ENCODE measurements at places on chromosomes 6 and 20.

DNA sequence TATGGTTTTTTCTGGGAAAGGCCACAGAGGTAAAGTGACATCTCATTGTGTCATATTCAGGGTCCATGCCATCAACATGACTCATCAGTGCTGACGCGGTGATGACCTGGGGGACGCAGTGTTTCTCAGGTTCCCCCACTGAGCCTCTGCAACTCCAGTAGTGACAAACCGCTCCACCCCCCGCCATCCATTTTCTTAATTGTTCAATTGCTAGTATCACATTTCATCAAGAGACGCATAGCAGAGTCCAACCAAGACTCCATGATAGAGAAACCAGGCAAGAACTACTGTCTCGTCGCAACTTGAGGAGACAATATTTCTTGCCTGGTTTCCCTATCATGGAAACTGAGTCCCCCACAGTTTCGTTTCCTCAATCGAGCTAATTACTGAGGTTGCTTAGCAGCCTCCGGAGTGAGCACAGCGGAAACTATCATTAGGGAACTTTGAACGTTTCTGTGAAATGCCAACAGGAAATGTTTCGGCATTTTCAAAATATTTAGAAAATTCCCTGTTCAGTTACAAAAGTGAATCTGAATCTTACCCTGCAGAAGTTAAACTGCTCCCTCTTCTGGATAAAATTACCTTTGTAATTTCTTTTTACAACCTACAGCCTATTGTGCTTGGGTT, 12.2 kb upstream of the SERPINB1 start:
- DNase-seq: peak; percentile 87

- DNase-seq: no peak
Measured at GRCh38 chr6:166419286-166419685, 36.5 kb upstream of the MPC1 start.

DNA sequence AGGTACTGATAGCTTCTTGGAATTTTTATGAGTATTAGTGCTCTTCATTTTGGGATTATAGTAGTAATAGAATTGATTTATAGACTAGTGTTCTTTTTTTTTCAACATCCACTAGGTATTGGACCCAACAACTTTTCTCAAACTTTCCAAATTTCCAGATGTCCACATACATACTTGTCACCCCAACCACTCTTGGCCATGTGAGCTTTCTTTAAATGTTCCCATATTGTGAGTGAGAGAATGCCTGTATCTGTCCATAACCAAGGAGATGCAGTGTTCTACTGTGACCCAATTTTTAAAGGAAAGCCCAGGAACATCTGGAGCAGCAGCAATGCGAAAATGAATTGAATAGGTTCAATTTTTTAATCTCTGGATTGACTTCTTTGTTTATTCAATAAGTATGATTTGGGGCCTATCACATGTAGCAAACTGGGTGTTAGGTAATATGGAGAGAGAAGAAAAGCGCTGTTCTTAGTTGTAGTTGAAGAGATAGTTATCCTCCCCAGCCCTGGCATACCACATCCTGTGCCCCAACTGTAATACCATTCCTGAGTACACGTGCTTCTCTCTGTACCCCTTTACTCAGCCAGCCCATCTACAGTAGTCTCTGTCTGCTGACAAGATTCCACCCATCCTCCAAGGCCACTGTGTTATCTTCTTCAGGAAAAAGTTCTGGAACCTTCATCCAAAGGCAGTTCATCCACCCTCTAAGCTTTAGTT, 116.8 kb upstream of the SUPT3H start:
- DNase-seq: no peak

DNA sequence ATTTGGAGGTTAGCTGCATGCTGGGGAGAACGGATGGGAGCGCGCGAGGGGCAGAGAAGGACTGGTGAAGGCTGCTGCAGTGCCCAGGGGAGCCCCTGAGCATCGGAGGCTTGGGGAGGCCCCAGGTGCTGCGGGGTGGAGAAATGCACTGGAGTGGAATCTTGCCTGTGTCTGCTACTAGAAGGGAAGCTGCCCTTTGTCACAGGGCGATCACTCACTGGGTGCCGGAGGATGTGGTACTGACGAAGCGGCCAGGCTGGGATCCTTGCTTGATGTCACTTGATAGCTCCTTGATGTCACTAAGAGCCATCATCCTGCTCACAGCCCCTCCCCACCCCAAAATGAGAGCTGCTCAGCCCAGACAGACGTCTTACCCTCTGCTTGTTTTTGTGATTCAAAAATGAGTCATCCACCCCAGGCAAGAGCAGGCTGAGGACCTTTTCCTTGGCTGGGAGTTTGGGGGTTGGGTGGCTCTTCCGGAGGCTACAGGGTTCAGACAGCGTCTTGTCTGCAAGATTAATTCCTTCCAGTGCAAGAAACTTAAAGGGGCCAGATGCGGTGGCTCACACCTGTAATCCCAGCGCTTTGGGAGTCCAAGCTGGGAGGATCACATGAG, 62.6 kb upstream of the PMEPA1 start:
- DNase-seq: peak; percentile 92

DNA sequence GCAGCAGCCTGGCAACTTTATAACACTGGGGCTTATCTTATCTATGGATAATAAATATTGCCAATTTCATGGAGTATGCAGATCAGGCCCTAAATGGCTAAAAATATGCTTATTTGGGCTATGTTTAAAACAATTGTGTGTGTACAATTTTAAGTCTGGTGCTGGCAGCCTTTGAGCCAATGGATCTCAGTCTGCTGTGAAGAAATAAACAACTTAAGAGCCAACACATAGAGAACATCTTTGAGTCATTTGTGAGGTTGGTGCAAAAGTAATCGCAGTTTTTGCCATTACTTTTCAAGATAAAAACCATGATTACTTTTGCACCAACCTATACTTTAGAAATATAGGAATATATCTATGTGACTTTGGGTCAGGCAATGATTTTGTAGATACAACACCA, 129.1 kb upstream of the CARMIL1 start:
- DNase-seq: no peak

GRCh38 chr6:118542184-118542952, 5.7 kb upstream of the PLN start:
- DNase-seq: no peak

GRCh38 chr6:1105833-1106400, 206.0 kb upstream of the FOXQ1 start:
- no peak for DNase-seq

DNA sequence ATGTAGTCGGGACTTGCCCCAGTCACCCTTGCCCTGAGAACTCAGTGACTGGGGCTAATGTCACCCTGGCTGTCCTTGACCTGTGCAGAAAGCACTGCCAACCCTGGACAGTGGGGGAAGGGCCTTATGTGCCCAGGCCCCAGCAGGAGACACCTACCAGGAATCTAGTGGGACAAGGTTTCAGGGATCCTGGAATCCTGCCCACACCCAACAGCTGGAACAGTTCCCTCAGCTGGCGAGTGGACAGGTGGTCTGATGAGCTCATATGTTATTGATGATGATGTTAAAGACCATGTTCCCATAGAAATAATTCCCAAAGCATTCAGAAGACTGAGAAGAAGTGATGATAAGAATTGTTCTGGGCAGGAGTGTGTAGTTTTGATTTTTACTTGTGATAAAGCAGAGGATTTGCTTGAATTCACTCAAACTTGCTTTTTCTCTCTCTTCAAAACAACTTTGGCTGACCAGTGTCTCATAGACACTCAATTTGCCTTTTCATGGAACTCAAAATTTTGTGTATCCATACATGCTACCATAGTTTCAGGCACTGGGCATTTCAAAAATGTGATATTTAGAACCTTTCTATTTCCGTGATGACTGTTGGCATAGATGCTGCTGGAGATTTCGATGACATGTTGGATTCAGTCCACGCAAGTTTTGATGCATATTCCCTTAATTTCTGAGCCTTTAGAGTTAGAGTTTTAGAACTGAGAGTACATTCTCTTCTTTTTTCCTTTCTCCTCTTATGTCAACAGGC, 79.3 kb downstream of the SLC22A3 start:
- no peak for DNase-seq

GRCh38 chr6:7215798-7216231, 97.2 kb downstream of the SSR1 start:
- peak; percentile 77 for DNase-seq

DNA sequence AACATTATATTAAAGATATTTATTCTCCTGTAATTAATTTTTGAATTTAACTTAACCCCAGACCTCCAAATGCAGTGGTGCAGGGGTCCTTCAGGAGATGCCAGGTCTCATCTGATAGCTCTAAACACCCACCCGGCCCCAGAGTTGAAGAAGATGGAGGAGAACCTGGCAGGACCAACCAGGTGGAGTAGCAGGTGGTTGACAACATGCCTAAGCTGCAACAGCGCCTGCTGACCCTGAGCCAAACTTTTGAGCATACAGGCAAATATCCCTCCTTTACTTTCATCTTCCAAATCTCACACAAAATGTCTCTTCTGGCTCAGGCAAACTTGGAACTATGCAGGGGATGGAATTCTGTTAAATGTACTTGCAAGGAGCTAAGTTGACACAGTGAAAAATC, 145.3 kb upstream of the TCF21 start:
- no peak for DNase-seq

- DNase-seq: no peak
Measured at GRCh38 chr6:161444464-161444863, 170.6 kb upstream of the AGPAT4 start.

DNA sequence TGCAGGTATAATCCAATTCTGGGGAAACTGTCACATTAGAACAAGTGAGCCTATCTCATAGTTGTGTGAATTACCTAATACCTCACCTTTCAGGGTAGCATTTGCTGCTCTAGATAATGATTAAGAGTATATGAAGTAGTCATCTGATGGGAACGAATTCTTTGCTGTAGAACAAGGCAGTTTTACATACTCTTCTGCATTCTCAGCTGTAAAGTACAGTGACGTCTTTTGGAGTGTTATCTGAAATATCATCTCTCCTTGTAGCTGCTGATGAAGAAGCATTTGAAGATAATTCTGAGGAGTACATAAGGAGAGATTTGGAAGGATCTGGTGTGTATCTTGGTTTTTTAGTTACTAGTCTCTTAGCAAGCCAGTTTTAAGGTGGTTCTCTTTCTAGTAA, 28.4 kb downstream of the CSE1L start:
- DNase-seq: no peak

GRCh38 chr6:24699521-24700359, 19.2 kb downstream of the C6orf62 start:
- DNase-seq: no peak

Measured in RCC 7860 (cell line).